ENCODE measurements at places on chromosomes 3 and 15. TPM values are rescaled to one million over a fixed set of nuclear protein-coding genes. Genes with fewer than 3 reads are reported as not detected.

DNA sequence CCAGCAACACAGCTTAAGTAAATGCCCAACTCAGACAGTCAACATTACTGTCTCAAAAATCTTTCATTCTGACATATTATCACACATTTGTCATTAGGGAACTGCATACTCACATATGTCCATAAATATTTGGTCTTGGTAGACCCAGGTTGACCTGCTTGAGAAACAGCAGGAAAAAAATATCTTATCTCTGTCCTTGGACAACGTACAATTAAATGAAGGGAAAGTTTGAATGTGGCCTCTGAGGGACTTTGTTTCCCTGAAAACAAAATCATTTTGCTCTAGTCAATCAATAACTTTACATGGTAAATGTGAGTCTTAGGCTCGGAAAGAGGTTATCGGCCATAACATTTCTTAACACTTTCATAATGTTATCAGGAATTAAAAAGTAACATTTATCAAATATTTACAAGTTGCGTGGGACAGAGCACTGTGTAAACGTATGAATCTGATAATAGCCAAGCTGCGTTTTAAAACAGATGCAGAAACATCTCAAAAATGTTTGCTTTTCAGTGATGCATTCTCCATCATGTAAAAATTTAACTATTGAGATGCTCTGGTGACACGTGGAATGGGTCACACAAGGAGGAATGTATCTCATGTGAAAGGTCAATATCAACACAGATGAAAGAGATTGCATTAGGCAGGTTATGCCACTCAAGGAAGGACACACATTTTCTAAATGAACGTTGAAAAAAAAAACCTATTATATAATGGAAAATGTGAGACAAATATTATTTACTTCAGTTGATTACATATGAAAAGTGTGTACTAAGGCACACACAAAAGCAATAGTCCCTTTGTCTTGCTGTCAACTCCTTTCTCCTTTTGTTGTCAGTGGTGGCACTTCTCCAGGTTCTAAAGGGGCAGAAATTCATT, 304.4 kb downstream of the WDR72 start:
- DNase-seq, result peak; percentile 6

DNA sequence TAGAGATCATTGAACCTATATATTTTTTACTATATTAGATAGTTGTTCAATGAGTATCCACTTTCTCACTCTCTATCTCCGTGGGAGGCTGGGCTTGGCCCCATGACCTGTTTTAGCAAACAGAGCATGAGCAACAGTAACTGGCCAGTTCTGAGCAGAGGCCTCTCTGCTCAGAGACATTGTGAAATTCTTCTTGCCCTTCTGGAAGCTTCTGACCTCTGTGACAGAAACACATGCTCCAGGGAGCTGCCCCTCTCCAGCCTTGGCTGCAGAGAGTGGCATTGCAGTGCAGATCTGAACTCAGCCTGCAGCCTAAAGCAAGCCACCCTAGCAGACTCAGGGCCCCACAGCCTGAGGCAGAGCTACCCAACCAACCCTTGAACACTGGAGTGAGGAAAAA, 20.5 kb downstream of the FAM240A start:
- DNase-seq, result no peak

RBPMS2 gene
- total RNA-seq, result 1.4 TPM

- no peak for DNase-seq
These were observed 34.6 kb upstream of the CACNA2D3 start for GRCh38 chr3:54087581-54088410.

ARPIN gene
- 20.1 TPM for total RNA-seq

SHF gene
- total RNA-seq, result 7.3 TPM
